ENCODE measurements at places on chromosomes 5 and 9.

DNA sequence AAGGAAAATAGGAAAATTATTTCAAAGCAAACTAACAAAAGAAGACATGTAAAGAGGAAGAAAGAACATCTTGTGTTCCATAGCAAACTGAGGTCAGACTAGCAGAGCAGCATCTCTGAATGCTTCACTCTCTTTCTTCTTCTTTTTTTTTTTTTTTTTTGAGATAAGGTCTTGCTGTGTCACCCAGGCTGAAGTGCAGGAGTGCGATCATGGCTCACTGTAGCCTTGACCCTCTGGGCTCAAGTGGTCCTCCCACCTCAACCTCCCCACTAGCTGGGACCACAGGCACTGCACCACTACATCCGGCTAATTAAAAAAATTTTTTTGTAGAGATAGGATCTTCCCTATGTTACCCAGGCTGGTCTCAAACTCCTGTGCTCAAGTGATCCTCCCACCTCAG, 36.6 kb downstream of the MELK start:
- no peak for DNase-seq

DNA sequence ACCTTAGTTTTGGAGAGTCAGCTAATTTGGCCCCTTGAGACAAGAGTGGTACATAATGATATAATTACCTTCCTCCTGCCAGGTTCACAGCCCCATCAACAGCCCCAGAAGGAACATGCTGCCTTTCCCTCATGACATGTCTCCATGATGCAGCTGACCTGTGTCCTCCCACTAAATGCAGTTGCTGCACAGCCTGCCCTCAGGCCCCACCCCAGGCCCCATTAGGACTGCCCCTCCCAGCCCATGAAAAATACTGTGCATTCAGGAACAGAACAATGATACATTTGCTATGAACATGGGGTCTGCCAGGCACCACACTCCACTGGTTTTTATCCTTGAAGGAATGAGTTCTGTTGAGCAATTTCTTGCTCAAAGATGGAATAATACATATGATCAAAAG, 176.4 kb downstream of the C5orf15 start:
- no peak for DNase-seq

DNA sequence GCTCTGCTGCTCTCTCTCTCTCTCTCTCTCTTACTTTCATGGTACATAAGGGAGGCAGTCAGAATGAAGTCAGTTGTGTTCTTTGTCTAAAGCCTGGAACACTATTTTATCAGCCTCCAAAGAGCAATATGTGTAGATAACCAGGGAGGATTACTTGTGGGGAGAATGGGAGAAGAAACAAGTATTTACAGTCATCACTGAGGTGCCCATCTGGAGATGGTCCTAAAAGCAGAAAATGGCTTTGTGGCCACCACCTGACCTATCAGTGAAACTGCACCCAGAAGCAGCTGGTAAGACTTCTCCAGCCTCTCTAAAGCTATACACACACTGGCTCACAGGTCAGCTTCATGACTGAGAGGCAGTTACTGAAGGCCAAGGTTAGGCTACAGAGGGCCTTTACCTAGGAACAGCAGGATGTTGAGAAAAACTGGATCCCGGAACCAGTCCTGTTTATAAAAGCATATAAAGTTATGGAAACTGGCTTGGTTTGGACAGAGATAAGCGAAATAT, 75.1 kb downstream of the MRPS27 start:
- DNase-seq, result no peak

DNA sequence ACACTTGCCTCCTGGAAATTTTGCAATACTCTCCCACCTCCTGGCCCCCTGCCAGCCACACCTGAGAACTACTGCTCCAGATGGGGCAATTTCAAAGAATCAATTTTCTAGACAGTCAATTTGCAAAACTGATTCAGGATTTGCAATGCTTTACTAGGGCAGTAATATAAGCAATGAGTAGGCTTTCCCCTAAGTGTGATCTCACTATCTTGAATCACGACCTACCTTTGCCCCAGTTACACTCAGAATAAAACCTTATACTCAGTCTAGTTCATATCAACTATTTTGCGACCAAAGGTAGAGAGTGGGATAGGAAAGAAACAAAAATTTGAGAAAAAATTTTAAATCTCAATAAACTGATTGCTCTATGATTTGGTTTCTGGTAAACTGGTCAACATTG, 54.4 kb downstream of the DROSHA start:
- no peak for DNase-seq

DNA sequence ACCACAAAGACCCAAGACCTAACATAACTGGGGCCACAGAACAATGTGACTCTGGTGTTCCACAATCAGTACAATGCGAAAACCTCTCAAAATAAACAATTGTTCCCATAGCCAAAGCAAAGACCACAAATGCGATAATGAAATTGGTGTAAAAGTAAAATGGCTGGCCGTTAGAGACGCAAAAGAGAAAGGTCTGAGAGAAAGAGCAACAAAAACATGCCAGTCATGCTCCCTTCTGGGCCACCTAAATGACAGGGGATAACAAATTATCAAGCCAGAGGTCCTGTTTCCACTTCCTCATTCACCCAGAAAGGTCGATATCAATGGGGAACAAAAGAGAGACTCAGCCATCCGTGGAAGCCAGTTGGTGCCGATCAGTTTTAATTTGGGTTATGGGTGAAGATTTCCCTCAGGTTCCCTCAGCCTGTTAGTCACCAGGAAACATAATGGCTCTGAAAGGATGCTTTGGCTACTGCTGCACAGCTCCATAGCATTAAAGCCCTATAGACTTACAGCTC, 9.2 kb upstream of the CFAP95 start:
- DNase-seq, result no peak

DNA sequence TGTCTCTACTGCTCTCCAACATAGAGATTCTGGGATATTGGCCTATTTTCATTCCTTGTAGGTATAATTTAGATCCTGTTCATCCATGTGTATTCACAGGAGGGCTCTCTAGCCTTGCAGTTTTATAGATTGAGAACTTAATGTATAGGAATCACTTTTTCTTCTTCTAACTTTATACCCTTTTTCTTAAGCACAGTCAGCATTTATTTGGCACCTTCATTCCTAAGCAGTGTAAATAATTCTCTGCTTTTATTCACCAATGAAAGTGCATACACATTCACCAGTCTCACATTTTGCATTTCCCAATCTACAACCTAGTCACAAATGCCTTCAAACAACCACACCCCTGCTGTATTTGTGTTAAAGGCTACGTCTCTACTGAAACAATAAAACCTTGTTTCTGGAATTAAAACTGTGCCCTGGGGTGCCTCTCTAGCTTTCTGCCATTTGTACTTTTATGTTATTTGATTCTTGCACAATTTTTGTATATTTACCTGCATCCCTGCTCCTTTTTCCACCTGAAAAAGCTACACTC, 49.3 kb downstream of the NREP start:
- no peak for DNase-seq

- no peak for DNase-seq
Measured at GRCh38 chr9:96565671-96566497, 53.8 kb downstream of the CDC14B start.

GRCh38 chr5:125337294-125337693, 590.9 kb upstream of the ZNF608 start:
- DNase-seq, result no peak

- no peak for DNase-seq
Measured at GRCh38 chr5:143051244-143052058, 281.3 kb downstream of the ARHGAP26 start.

DNA sequence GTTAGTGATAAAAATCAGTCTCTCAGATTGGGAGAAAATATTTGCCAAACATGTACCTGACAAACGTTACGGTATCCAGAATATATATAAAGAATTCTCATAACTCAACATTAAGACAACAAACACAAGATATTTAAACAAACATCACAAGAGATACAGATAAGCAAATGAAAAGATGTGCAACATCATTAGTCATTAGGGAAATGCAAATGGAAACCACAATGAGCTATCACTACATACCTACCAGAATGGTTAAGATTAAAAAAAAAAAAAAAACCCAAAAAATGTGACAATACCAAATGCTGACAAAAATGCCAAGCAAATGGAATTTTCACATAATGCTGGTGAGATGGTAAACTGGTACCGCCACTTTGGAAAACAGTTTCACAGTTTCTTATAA, 15.4 kb downstream of the CERT1 start:
- DNase-seq, result no peak

- no peak for DNase-seq
Measured at GRCh38 chr5:103111468-103111867, 8.5 kb downstream of the GIN1 start.

All from stimulated activated CD4-positive, alpha-beta T cell treated with anti-CD3 and anti-CD28 coated beads, Interleukin-15, amount 100 ng/mL, for 1 hour (primary cell).